ENCODE measurements at places on chromosomes 4 and X.

- no peak for DNase-seq
Measured at GRCh38 chrX:119622356-119623232, 16.4 kb upstream of the NKRF start.

- DNase-seq: no peak
Measured at GRCh38 chr4:26217961-26218676, 102.7 kb upstream of the RBPJ start.

DNA sequence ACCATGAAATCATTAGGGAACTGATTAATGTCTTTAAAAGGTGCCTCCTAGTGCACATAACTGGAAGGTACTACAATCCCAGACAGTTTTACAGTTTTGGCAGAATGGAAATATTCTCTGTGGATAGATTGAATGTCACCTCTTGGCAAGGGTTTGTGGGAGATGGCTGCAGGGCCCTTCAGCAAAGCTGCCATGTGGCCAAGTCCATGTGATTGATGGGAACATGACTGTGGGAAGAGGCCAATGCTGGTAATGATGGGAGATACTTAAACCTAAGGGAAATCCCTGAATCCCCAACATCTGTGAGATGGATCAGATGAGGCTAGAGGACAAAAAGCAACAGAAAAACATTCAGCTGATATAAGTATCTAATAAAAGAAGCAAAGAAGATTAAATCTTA lies 493.7 kb downstream of the MAGEE1 start:
- no peak for DNase-seq

DNA sequence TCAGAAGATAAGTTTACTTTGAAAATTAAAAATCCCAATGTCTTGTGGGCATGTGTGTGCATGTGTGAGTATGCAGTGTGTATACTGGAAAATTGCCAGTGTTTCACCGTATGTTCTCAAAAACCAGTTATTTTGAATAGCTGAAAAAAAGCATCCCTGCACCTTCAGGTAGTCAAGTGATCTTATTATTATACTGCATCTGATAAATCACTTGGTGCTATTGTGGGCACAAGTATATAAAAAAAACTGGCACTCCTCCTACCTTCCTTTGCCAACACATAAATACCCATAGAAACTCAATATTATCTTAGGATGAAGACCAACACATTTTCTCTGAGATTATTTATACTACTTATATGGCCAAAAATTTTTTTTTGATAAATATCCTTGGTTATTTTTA lies 91.5 kb upstream of the MAP9 start:
- no peak for DNase-seq

- DNase-seq: no peak
Measured at GRCh38 chrX:153651540-153652079, 4.6 kb downstream of the DUSP9 start.

DNA sequence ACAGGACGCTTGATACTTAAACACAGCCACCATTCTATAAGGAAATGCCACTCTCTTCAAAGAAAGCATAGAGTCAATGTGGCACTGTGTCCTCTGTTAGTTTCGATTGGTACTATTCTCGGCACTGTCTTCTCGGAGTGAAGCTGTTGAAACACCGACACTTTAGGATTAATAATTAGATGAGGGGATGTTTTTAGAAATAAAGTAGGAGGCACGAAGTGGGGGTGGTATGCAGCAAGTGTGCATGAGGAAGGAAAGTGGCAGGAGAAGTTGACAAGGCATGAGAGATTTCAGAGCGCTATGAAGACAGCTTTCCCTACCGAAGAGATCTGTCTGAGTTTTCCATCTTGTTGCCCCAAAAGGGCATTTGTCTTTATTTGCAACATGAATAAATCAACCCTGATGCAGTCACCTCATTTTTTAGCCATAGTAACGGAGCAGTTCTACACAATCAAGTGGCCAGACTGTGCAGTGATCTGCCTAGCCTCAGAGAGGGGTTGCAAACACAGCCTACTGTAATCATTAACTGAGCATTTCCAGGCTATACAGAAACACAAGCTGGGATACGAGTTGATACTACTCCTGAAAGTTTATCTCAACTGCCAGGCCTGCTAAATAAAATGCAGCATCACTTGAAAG lies 8.3 kb downstream of the GPRIN3 start:
- no peak for DNase-seq

- no peak for DNase-seq
Measured at GRCh38 chr4:156144961-156145360, 191.3 kb upstream of the CTSO start.

- DNase-seq: no peak
Measured at GRCh38 chrX:2500091-2500802, 529 bp downstream of the DHRSX start.

- no peak for DNase-seq
Measured at GRCh38 chrX:64456828-64457227, 61.6 kb upstream of the MTMR8 start.

GRCh38 chr4:17152941-17153540 lies 254.6 kb upstream of the LDB2 start:
- DNase-seq: no peak

- no peak for DNase-seq
Measured at GRCh38 chr4:7620814-7621176, 186.1 kb upstream of the PSAPL1 start.

GRCh38 chr4:17544205-17544604 lies 29.2 kb downstream of the CLRN2 start:
- peak; percentile 84 for DNase-seq

DNA sequence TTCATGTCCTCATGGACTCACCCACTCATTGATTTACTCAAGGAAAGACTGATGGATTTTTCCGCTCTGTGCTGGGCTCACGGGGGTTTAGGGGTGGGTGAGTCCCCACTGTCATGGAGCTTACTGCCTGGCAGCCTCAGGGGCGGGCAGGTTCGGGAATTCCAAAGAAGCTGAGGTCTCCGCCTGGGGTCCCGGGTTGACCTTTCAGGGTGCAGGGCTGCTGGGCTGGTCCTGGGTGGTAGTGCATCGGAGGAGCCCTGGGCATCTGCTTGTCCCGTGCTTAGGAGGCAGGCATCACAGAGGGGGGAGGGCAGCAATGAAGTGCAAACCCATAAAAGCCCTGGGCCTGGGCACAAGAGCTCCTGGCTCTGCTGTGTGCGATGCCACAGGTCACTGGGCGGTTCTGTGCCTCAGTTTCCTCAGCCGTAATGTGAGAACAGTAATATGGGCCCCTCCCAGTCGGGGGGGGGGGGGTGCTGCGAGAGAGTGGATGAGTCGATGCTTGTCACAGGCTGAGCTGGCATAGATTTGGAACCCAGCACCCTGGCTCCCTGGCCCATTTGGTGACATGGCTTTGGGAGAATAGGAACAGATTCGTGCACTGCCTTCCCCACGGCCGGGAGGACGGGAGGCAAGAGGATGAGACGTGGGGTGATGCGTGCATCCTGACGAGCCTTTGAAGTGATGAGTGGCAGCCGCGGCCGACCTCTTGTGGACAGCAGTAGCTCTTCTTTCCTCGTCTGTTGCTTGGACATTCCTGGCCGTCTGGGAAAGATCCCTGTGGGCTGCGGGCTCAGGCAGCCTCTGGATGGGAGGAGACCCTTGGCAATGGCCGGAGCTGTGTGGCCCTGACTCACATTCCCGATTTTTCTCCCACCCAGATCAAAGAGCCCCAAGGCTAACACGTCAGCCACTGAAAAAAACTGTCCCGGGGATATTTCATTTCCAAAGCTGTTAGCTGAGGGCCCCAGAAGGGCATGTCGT lies 42.0 kb downstream of the PSAPL1 start:
- DNase-seq: no peak

- DNase-seq: no peak
Measured at GRCh38 chrX:78517124-78517523, 142.0 kb downstream of the RTL3 start.

- DNase-seq: no peak
Measured at GRCh38 chrX:40808203-40808602, 72.9 kb upstream of the MED14 start.

DNA sequence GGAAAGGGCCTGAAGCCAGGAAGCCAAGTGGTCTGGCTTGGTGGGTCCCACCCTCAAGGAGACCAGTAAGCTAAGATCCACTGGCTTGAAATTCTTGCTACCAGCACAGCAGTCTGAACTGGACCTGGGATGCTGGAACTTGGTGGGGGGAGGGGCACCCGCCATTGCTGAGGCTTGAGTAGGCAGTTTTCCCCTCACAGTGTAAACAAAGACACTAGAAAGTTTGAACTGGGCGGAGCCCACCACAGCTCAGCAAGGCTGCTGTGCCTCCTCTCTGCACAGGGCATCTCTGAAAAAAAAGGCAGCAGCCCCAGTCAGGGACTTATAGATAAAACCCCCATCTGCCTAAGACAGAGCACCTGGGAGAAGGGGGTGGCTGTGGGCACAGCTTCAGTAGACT lies 63.1 kb downstream of the AFM start:
- no peak for DNase-seq

- no peak for DNase-seq
Measured at GRCh38 chrX:136061286-136061685, 76.1 kb downstream of the SLC9A6 start.

DNA sequence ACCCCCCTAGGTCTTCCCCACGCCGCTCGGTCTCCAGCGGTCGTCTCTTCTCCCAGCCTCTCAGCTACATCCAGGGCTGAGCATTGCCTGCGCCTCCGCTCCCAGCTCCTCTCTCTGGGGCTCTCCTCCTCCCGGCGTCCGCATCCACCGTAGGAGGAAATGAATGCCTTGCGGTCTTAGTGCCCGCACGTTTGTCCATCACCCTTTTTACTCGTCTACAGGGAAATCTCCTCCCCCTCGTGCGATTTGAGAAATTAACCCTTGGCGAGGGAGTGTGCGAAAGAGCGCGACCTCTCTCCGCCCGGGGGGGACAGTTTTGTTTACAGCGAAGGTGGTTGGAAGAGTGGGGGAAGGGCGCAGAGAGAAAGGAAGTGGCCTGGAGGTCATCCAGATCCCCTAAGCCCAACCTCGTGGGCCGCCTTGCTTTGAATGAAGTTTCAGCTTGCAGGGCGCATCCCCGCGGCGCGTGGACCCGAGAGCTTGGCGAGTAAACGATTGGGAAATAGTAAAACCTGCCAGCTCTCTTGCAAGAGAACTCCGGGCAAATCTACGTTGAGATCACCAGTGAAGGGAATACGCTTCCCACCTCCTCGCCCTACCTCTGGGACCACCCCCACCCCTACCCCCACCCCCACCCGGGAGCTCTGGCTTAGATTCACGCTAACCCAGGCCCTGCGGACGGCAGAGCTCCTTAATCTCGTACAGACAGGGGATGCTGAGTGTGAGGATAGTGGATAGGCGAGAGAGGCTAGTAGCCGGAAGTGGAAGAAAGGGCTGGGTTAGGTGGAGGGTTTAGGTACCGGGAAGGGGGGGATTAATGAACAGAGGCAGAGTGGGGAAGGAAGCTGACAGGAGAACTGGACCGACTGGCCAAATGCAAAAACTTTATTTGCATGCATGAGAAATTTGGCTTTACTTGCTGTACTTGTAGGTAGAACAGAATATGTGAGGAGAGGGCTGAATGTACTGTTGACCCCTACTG lies at the start of gene ELOVL6:
TSS of gene ELOVL6 (minus strand) at position 181 of the 982 bp plus-strand sequence. CDS start 280 bp downstream, outside the sequence.
- DNase-seq: no peak

DNA sequence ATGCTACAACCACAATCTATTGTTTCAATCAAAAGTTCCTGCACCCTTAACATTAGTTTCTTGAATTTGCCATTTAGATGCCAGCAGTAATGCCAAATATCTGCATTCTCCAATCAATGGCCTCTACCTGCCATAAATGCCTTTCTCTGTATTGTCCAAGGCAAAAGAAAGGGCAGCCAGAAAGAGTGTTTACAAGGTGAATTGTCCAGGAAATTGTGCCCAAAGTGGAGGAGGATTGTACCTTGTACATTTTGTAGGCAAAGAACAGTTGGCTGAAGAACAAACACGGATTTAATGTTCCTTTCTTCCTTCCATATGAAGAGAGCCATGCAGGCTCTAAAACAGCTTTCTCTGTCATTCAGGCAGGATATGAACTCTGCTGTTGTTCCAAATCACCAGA lies 181.5 kb downstream of the GUCY2F start:
- DNase-seq: no peak

DNA sequence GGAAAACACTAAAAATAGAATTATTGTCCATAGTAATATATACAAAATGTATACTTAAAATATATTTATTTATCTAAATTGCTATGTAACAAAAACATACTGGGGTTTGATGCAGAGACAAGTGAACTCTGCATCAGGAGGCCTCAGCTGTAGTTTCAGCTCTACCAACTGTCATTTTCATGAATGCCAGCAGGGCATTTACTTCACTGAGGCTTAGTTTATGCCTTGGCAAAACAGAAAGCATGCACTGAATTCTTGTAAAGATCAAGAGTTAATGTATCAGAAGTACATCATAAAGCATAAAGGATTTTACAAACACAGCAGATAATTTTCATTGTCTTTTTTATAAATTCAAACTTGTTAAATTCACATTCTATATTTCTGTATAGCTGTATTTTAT lies 577.0 kb downstream of the C4orf33 start:
- DNase-seq: no peak

GRCh38 chr4:26206999-26207398 lies 113.8 kb upstream of the RBPJ start:
- DNase-seq: peak; percentile 13

GRCh38 chr4:153034681-153035080 lies 98.6 kb downstream of the FHDC1 start:
- no peak for DNase-seq

- DNase-seq: no peak
Measured at GRCh38 chr4:8391972-8392371, 48.6 kb downstream of the ACOX3 start.

DNA sequence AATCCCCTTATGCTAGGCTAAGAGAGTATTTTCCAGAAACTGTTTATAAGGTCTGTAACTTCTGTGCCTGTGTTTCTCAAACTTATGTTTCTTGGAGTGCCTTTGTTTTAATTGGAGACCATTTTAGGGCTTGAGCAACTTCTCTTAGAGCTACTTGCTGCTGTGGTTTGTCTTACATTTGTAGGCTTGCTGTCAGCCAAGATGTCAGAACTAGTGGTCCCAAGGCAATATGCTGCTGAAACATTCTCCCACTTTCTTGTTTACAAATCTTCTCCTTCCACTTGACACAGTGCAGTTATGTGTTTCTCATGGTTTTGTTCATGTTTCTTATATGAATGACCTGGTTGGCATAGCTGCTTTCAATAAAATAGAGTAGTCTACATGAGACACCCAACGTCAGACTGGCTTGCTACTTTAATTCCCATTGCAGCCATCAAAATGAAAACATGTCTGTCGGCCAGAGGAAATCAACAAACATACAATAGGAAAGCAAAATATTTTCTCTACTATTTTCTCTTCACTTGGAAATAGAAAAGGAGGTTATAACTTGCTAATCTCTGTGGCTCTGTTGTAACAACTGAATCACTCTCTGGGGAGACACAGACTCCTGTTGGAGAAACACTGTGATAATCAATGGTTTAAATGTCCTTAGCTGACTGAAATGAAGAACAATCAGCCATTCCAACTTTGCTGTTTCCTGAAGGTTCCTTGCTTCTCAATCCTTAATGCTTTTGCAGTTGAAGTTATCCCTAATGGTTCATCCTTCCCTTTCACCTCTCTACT lies 426.4 kb downstream of the PDGFC start:
- DNase-seq: no peak

DNA sequence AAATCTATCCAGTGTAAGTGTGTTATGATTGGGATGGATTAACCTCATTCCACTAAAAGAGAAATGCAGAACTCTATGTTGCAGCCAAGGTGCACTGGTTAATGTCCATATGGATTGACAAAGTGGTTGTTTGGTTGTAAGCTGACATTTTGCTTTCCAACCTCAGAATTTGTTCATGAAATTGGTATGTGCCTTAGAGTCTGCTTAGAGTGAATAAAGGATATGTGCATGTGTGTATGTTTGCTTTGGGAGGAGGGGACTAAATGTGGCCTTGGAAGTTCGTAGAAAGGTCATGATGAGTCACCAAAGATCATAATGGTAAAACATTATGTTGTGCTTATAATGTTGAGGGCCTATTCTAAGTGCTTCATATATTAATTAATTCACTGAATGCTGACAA lies 44.1 kb upstream of the MBNL3 start:
- no peak for DNase-seq
